Fibroblast of skin of abdomen (primary cell): ENCODE measurements at places on chromosomes 3 and 15.

DNA sequence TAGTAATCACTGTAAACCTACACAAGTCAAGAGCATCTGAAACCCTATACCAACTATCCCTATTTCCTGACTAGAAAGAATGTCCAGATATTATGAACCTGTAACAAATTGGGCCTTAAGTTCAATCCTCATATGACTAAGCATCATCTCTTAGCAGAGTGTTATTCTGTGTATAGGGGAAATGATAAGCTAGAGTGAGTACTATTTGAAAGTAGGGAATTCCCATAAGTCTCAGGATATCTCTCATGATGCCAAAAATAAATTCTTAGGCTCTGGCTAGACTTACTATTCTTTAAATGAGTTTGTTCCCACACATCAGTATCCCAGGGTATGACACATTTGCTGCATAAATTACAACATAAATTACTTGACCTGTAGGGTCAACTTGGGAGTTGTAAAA, 15.3 kb downstream of the MRPL47 start:
- no peak for DNase-seq

- peak; percentile 83 for DNase-seq
Observed at GRCh38 chr3:69422751-69423150, 36.9 kb upstream of the FRMD4B start.

DNA sequence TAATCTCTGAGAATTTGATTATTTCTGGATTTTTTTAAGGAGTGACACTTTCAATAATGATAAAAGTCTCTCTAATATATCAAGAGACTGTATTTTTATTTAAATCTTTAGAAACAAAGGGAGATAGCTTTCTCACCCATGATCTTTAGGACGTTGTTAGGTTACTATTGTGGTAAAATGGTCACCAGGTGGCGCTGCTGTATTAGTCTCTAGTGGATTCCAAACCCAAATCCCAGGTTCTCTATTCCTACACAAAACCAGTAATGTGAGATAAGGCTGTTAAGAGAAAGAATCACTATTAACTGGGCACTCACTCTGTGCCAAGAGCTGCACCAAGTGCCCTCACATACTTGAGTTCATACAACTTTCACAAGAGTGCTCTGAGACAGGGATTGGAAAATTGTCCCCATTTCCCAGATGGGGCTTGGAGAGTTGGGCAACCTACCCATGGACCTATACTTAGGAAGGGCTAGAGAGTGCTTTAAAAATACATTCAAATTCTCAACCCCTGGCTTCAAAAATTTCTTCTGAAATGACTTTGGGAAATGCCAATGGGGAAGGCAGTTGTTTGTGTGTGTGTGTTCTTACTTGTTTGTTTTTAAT, 593.4 kb upstream of the TGFBR2 start:
- peak; percentile 62 for DNase-seq

DNA sequence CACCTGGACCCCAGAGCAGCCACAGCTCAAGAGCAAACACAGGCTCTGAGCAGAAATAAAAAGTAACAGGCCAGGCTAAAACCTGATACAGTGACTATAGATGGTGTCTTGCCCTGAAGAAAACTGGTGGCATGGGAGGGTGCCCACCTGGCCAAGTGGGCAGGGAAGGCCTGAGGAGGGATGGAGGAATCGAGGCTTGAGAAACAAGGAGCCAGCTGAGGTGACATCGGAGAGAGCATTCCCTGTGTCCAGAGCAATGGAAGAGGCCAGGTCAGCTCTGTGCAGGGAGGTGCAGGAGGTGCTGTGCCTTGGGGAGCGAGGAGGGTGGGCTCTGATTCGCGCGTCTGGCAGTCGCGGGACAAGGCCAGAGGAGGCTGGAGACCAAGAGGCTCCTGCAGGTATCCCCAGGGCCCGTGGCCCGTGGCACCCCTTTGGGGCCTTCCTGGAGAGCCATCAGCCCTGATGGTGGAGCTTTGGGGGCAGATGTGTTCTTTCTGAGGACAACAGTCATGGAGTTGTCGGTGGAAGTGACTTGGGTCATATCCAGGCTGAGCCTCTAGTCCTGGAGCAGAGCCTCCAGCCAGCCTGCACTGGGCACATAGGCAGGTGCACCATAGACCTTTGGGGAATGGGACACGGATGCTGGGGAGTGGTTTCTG, 56.1 kb downstream of the PLXNA1 start:
- DNase-seq = no peak

DNA sequence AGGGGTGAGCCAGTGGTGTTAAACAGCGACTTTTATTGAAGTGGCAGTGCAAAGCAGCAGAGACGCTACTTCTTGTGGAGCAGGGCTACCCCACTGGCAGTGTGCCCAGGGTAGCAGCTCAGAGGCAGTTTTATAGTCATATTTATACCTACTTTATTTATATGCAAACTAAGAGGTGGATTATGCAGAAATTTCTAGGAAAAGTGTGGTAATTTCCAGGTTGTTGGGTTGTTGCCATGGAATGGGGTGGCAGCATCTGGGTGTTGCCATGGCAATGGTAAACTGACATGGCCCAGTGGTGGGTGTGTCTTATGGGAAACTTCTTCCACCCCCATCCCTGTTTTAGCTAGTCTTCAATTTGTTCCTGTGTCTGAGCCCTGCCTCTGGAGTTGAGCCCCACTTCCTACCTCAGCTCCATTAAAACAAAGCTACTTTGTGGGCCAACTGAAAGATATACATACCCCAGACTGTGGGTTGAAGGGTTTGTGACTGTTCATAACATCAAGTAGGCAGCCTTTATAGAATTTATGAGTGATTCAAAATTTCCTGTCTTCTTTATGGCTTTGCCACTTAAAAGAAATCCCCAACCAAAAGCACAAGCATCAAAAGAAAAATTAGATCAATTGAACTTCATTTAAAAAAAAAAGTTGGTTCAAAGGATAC, 60.3 kb downstream of the EBLN2 start:
- no peak for DNase-seq

DNA sequence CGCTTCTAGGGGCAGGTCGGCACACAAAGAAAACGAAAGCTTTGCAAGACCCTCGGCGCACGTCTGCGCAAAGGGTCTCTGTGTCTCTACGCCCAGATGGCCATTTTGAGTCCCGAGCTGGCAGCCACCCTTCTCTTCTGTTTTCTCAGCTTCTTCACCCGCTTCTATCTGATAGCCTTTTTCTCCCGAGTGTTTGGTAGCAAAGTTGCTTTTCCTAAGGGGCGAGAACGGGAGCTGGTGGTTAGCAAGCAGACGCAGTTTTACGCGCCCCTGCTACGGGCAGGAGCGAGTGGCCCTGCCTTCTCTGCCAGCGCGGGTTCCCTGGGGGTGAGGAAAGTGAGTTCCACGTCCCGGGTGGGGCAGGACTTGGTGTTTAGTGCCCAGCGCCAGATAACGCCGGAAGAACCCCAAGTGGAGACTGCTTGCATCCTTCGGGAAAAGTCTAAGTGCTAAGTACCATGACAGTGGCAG, 2.9 kb upstream of the MKRN2 start:
- peak; percentile 27 for DNase-seq

DNA sequence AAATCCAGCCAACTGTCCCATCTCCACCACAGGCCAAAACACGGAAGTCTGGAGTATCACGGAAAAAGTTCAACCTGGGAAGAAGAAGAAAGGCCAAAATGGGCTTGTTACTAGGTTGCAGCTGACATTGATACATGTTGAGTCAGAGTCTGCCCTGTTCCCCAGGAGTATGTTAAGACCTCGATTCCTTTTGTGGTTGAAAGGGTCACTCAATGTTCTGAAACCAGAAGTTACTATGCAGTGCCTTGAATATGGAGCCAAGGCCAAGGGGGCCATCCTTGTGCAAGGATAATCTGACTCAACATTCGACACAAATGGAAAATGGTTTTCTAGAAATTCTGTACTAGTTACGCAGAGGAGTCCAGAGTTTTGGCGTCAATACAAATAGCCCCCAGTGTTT, 104.2 kb downstream of the DGKG start:
- no peak for DNase-seq

- peak; percentile 11 for DNase-seq
Observed at GRCh38 chr15:80403712-80404056, 498 bp upstream of the ARNT2 start.

DNA sequence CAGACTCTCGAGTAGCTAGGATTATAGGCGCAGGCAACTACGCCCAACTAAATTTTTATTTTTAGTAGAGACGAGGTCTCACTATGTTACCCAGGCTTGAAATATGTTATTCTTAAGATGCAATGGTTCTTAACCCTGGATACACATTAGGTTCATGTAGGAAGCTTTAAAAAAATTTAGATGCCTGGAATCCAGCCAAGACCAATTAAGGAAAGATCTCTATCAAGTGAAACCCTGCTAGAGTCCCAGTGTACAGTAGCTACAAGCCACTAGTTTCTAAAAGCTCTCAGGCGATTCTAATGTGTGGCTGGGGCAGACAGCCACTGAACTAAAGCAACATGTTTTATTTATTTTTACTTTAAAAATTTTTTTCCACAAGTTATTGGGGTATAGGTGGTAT, 33.2 kb downstream of the TRIM69 start:
- DNase-seq = no peak

DNA sequence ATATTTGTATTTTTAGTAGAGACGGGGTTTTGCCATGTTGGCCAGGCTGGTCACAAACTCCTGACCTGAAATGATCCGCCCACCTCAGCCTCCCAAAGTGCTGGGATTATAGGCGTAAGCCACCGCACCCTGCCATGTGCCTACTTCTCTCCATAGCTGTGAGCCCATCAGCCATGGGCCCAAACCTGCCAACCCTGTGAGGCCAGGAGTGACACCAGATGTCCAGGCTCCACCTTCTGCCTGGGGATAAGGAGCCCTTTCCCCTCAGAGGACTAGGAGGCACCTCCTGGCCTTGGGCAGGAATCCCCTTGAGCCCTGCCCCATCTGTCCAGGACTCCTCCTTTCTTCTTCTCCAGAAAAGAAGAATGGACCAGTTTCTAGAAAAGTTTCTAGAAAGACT, 14.2 kb upstream of the RFT1 start:
- DNase-seq = no peak

GRCh38 chr15:59473226-59473625, 35.2 kb downstream of the FAM81A start:
- no peak for DNase-seq

- DNase-seq = no peak
Observed at GRCh38 chr3:150243466-150243865, 164.6 kb upstream of the TSC22D2 start.

- no peak for DNase-seq
Observed at GRCh38 chr3:110708156-110708555, 363.5 kb upstream of the NECTIN3 start.

DNA sequence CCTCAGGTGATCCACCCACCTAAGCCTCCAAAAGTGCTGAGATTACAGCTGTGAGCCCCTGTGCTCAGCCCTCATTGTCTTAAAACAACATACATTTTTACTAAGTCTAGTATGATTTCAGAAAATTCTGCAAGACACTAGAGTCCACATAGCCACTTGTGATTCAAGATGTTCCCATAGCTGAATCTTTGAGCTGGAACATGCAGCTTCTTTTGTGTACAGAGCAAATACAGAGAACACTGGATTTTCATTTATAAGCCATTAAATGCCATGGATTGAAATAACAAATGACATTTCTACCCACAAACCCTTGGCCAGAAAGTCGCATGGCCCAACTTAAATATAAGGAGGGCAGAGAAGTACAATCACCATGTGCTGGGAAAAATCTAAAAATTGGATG, 1489.2 kb upstream of the GBE1 start:
- no peak for DNase-seq

DNA sequence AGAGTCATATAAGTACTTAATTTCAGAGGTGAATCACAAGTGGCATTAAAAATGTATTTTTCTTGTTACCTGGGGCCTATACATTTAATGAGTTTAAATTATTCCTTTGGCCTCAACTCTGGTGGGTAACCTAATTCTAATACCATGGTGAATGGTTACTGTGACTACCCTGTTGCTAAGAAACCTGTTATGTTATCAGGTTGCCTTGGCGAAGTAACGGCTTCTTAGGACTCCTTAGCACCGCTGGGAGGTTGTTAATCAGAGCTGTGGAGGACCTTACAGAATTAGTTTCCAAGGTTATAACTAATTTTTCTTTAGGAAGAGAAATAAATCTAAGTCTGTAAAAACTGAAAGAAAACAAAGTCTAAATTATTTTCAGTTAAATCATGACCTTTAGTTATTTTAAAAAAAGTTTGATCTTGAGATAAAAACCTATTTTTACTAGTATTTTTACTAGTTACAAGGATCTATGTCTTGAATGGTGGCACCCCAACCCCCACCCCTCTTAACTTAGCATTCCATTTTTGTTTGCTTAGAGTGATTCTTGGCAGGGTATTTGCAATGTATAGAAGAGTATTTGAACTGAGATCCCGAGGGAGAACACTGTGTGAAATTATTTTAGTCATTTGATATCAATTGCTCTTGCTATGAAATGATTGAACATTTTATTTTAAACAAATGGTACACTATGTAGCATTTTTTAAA, 155.5 kb downstream of the FNDC3B start:
- DNase-seq = peak; percentile 30

DNA sequence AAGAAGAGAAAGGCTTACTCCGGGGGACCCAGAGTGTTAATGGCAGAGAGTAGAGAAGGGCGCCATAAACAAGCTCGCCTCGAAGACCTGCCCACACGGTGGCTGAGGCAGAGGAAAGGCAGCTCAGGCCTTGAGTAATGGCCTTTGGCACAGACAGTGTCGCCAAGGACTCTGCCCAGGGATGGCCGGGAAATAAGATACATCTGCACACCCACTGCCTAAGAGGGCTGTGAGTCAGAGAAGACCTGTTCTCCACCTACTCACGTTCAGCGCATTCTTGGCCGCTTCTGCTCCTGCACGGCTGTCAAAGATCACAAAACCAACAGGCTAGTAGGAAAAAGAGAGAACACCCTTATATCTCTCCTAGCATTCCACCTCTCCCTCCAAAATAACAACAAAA, 26.2 kb downstream of the RBPMS2 start:
- peak; percentile 54 for DNase-seq

- peak; percentile 76 for DNase-seq
Observed at GRCh38 chr3:174270841-174271240, 588.3 kb upstream of the NAALADL2 start.

- DNase-seq = peak; percentile 76
Observed at GRCh38 chr15:39919748-39920509, at the start of gene GPR176. GPR176 (minus strand) TSS chr15:39920266; CDS start chr15:39920026, 240 bp downstream.

DNA sequence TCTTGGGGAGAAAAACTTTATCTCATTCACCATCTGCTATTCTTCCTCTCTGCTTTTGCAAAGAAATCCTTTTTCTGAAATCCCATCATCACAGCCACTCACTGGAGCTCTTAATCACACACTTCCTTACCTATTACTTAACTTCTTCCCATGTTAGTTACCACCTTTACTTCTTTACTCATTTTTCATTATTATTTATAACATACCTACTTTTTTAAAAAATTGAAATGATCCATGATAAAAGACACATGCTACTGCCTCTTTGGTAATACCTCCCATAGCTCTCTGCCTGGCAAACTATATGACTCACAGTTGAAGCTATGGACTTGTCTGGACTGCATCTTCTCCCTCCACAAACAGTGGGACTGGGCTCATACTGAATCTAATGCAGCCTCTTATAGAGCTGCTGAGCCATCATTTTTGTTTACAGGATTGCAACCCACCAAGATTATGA, 150.3 kb downstream of the TNIK start:
- DNase-seq = peak; percentile 83

GRCh38 chr15:52102463-52102862, 10.1 kb downstream of the BCL2L10 start:
- DNase-seq = peak; percentile 75

- DNase-seq = no peak
Observed at GRCh38 chr3:97981886-97982285, 9.7 kb upstream of the RIOX2 start.

- DNase-seq = peak; percentile 38
Observed at GRCh38 chr15:34853001-34853758, 57.8 kb upstream of the ACTC1 start.

- DNase-seq = no peak
Observed at GRCh38 chr3:171867981-171868380, 24.8 kb downstream of the TMEM212 start.
